ENCODE measurements at places on chromosomes 1 and 21. TPM values are rescaled to one million over a fixed set of nuclear protein-coding genes. Genes with fewer than 3 reads are reported as not detected.

Gene RBP7
- polyA plus RNA-seq = 5.7 TPM

Gene LHX8
- not detected for polyA plus RNA-seq

Gene SH2D2A
- 0.49 TPM for polyA plus RNA-seq

Gene RHCE
- 2.6 TPM for polyA plus RNA-seq

Gene SARS1
- polyA plus RNA-seq = 83.1 TPM

Gene PCP4
- 1.9 TPM for polyA plus RNA-seq

Gene WNT3A
- polyA plus RNA-seq = not detected

Gene RNPEP
- polyA plus RNA-seq = 20.1 TPM

Gene PPM1J
- polyA plus RNA-seq = 3.8 TPM

Gene TAS1R1
- polyA plus RNA-seq = 9.5 TPM

Gene GRIK1
- polyA plus RNA-seq = 0.49 TPM

Gene LCA5L
- 1.8 TPM for polyA plus RNA-seq

Gene MANEAL
- polyA plus RNA-seq = 2.9 TPM

Gene CLDN19
- 0.31 TPM for polyA plus RNA-seq

Gene GSTM4
- polyA plus RNA-seq = 19.4 TPM

Gene BCL2L15
- 0.66 TPM for polyA plus RNA-seq
